Activated CD4-positive, alpha-beta memory T cell treated with anti-CD3 and anti-CD28 coated beads for 36 hours (primary cell): ENCODE measurements at places on chromosomes 11 and 22.

DNA sequence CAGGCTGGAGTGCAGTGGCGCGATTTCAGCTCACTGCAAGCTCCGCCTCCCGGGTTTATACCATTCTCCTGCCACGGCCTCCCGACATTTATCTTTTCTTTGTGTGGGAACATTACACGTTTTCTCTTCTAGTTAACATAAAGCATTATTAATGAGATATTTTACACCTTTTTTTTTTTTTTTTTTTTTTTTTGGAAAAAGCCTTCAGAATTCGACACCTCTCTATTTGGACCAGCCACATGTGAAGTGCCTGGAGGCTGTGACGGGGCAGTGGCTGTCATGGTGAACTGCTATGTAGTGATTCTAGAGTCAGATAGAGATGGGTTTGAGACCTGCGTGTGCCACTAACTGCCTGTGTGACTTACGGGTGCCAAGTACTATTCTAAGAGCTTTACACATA lies 64.3 kb downstream of the SMIM38 start:
- no peak overlapping the region for H3K4me3 ChIP-seq
- H3K4me1 ChIP-seq = no peaks in the 10 kb centered on the region
- H3K27me3 ChIP-seq = peaks cover 4% of the 10 kb centered on the region

DNA sequence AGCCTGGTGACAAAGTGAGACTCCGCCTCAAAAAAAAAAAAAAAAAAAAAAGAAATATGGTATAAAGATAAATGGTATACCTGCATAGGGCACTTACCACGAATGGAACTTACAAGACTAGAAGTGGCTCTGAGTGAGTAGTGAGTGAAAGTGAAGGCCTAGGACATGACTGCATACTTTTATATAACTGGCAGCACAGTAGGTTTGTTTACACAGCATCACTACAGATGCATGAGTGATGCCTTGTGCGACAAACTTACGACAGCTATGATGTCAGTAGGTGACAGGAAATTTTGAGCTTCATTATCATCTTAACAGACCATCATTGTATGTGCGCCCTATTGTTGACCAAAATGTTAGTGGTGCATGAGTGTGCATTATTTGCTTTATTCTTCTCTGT lies 17.7 kb downstream of the XRCC6 start:
- no peak overlapping the region for H3K27ac ChIP-seq
- H3K36me3 ChIP-seq = peaks cover 57% of the 10 kb centered on the region
- H3K4me3 ChIP-seq = no peak overlapping the region
- peaks cover 3% of the 10 kb centered on the region for H3K4me1 ChIP-seq

- no peak overlapping the region for H3K4me3 ChIP-seq
- H3K36me3 ChIP-seq = no peaks in the 10 kb centered on the region
- DNase-seq = no peak
- H3K4me1 ChIP-seq = peaks cover 28% of the 10 kb centered on the region
Measured at GRCh38 chr11:44525473-44526252, 39.8 kb upstream of the CD82 start.

DNA sequence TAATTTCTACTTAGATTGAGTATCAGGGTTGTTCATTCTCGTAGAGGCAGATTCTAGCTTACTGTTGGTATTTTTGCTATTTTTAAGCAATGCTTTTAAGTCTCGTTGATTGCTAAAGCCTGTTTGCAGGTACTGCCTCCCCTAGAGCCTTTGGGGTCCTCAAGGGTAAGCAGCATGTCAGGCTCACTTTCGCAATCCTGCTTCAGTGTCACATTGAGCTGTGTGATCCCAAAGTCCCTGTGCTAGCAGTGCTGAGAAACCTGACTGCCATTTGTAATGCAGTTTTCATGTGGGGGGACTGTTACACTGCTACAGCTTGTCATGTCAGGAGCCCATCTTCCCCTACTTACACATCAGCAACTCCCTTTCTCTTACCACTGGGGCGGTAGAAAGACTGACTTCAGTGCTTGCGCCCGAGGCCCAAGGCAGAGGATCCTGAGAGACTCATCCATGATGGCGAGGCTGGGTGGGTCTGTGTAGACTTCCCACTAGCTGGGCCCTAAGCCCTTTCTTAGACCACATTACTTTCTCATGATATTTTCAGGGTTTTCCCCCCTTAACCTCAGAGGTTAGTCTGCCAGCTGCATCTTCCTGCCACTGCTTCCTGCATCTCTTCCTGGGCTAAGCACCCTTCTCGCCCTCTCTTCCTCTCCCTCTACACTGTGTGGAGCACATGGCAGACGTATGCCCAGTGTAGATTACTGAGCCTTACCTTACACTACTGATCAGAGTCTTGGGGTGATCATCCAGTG lies 40.8 kb upstream of the ST14 start:
- H3K27me3 ChIP-seq = peaks cover 1% of the 10 kb centered on the region
- H3K27ac ChIP-seq = no peak overlapping the region
- DNase-seq = peak; percentile 31
- peaks cover 24% of the 10 kb centered on the region for H3K36me3 ChIP-seq
- H3K4me3 ChIP-seq = no peak overlapping the region
- H3K4me1 ChIP-seq = peaks cover 41% of the 10 kb centered on the region
